ENCODE measurements at places on chromosomes 13 and 19. TPM values are rescaled to one million over a fixed set of nuclear protein-coding genes. Genes with fewer than 3 reads are reported as not detected.

- no peak for DNase-seq
These were observed 666.6 kb upstream of the ARGLU1 start for GRCh38 chr13:107234319-107235073.

GRCh38 chr13:48494874-48495273 lies 38.0 kb downstream of the RCBTB2 start:
- DNase-seq = no peak

DNA sequence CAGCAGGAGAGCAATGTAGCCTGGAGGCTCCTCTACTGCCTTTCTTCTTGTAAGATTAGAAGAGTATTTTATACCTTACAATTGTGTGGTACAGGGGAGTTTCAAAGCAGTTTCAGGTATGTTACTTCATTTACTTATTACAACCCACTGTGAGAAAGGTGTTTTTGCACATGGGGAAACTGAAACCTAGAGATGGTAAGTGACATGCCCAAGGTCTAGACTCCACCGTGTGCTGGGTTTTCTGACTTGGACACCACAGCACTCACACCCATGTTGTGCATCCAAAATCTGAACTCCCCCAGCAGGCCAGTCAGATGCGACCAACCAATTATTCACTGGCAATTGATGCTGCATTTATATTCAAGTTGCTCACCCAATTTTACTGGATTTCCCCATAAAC lies 22.8 kb downstream of the ERICH6B start:
- no peak for DNase-seq

DNA sequence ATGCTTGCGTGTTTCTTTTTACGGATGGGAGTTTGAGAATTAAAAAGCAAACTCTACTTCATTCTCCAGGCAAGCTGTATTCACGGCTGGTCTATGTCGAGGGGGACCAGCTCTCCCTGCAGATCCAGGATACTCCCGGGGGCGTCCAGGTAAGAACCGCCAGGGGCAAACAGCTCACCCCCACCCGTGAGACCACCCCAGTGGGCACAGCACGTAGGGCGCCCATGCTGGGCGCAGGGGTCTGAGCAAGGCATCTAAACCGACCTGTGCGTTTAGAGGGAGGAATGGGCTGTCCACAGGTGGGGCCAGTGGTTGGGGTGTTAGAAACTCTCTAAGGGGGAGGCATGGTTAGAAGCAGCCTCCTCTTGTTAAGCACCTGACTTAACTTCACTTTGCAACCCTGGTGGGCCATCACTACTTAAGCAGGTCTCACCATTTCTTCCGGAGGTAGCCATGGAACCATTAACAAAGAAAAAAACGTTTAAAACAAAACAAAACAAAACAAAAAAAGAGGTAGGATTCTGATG lies 1.0 kb downstream of the RASL11A start:
- no peak for DNase-seq

DNA sequence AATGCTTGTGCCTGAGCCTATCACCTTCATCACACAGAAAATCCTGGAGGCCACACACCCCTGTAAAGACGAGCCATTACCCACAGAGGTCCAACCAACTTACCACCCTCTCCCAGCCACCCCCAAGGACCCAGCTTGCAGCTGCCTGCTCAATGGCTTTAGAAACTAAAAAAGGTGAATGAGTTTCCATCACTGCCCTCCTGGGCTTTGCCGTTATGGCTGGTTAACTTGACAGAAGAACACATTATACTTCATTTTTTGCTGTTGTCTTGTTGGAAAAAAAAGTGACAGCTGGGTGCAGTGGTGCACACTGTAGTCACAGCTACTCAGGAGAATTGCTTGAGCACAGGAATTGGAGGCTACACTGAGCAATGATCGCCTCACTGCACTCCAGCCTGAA lies 17.4 kb upstream of the FEM1A start:
- DNase-seq = no peak

GRCh38 chr13:78586706-78587105 lies 16.6 kb downstream of the POU4F1 start:
- no peak for DNase-seq

DNA sequence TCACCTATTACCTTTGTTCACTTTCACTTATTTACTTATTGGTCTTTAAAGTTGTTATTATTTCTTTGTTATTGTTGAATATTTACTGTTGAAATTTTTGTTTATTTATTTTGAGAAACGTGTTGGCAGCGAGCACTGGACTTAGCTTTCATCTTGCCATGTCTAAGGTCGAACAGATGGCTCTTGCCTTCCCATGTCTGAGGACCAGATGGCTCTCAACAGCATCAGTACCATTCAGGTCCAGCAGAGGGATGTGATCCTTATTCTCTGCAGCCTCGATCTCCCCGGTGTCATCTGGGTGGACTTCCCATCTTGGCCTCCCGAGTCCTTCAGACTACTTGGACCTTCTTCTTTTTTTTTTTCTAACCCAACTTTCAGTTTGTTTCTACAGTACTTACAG lies 1437.6 kb downstream of the UQCRFS1 start:
- peak; percentile 60 for DNase-seq

Gene KCNJ14
- total RNA-seq = 0.86 TPM

Gene ZNF497
- 0.84 TPM for total RNA-seq

Gene OR4F17
- not detected for total RNA-seq
